Thoracic aorta (tissue), 2 donors: ENCODE measurements at places on chromosomes 12 and 14. TPM values are rescaled to one million over a fixed set of nuclear protein-coding genes. Genes with fewer than 3 reads are reported as not detected.

DNA sequence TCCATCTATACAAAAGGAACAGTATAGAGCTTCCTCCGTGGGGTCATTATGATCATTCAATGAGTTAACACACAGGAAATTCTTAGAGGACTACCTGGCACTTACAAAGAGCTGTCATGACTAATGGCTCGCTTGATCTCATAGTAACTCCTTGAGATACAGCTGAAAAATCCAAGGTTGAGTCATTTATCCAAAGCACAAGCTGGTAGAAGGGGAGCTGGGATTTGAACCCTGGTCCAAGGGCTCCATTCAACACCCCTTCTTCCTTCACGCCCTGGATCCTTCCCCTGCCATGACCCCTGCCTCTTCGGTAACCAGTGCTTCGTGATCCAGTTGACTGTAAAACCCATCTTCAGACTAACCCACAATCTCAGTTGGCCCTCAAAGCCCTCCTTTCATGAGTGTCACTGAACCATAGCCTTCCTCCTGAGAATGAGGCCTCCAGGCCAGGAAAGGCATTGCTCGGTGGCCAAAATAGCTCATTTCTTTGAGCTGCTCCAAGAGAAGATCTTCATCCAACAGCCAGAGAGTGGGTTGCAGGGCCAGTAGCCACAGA lies 7.8 kb downstream of the ZFP36L1 start:
- no peak for DNase-seq

DNA sequence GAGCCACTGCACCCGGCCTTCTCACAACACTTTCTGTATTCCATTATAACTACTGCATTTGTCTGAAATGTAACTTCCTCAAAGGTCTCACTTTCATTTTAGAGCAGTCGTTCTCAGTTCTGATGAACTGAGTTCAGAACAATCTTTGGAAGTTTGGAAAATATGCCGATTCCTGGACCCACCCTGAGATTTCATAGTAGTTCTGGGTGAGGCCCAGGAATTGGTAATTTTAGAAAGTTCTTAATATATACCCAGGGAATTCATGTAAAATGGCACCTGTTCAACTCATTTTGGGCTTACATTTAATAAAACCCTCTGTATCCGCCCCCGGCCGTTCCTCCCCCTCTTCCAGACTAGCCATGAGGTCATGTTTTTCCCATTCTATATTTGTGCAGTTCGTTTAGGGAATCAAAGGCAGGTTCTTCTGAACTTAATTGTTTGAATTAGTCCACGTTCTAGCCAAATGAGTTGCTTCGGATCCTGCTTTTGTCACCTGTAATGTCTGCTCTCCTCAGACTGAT lies 5.9 kb downstream of the GSG1 start:
- DNase-seq, result no peak

GRCh38 chr12:47360771-47361388 lies 281.1 kb upstream of the AMIGO2 start:
- DNase-seq, result no peak

DNA sequence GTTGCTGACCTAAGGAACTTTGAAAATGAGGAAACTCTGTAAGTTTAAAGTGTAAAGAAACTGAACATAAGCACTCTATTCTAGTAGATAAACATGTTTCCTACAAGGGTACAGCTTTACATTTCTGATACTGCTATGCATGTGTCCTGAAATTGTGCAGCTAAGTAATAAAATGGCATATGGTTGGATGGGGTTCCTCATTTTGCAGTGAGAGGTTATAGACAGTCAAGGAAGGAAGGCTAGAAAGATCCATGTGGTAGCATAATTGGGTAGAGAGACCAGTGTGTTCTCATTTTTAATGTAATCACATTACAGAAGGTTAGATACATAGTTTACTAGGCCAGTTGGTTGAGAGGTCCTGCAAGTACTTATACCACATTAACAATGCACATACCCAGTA lies 477.0 kb downstream of the TMEM121 start:
- DNase-seq, result no peak

DNA sequence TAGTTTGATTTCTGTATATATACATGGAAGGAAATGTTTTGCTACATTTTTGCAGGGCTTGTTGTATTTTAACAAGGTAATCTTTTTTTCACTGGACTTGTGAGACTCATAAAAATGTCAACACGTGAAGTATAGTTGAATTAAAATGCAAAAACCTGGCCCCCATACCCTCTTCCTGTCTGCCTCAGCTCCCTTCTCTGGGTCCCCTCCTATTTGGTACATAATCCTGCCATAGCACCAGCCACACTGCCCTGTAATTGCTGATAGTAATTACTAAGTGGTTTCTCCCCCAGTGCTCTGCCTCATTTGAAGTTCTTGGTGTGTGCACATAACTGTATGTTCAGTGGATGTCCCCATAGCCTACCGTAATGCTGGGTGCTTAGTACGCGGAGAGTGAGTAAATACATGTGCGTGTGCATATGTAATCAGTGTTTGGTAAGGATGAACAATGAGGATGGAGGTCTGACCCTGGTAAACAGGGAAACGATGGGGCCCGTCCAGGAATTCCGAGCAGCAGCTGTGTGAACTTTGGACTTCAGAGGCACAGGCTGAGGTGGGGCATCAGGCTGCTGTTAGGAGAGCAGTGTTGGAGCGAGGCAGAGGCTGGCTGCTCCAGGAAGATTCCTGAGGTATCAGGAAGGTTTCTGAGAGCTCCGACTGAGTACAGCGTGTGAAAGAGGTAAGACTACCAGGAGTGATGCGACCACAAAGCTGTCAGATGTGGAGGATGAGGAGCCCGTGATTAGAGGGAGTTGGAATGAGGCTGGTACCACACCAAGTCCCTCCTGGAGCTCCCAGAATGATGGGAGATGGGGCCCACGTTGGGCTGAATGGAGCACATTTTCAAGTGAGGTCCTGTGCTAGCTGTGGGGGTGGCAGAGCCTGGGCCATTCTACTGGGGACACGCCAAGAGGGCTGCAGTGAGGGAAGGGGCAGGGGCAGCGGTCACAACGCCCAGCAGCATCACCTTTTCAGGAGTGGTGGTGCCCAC lies 106.8 kb downstream of the PELI2 start:
- no peak for DNase-seq

DNA sequence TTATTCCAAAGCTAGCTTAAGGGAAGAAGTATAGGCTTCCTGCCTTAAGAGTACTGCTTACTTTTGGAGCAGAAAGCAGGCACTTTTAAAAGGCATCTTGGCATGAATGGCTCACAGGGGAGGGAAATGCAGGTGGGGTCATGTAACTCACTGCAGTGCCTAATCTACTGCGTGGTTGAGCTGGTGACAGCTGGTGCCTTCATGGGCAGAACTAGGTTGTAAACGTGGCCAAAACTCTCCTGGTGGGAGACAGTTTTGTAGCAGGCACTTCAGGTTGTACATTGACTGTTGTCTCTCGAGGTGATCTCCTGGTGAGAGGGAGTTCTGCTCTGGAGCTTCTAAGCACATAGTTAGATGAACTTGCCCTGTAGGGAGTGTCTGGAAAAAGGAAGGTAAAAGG lies 962.5 kb downstream of the DIO2 start:
- no peak for DNase-seq

GRCh38 chr12:68501226-68501625 lies 109.5 kb upstream of the RAP1B start:
- DNase-seq, result no peak

GRCh38 chr12:728781-729180 lies 23.6 kb upstream of the WNK1 start:
- no peak for DNase-seq

DNA sequence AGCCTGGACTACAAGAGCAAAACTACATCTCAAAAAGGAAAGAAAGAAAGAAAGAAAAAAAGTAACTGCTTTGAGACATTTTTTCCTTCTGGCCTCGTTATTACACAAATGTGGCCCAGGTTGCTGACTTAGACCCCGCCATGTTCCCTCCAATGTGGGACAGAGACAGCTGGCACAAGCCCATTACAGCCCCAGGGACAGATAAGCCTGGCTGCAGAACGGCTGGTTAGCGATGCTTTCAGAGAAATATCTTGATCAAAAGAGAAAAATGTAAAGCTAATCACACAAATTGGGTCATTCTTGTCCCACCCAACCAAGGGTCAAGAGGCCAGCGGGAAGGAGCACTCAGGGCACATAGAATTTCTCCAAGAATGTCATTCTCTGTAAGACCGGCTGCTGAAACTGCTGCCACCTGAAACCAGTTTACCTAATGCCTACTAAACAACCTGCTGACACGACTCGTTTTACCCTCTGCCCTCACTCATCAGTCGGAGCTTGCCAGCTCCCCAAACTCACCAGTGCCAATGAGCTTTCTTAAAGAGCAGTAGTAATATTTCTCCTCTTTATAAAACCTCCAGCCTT lies 63.1 kb downstream of the TNFAIP2 start:
- no peak for DNase-seq

- no peak for DNase-seq
Measured at GRCh38 chr14:30153717-30154116, 226.1 kb upstream of the PRKD1 start.

DNA sequence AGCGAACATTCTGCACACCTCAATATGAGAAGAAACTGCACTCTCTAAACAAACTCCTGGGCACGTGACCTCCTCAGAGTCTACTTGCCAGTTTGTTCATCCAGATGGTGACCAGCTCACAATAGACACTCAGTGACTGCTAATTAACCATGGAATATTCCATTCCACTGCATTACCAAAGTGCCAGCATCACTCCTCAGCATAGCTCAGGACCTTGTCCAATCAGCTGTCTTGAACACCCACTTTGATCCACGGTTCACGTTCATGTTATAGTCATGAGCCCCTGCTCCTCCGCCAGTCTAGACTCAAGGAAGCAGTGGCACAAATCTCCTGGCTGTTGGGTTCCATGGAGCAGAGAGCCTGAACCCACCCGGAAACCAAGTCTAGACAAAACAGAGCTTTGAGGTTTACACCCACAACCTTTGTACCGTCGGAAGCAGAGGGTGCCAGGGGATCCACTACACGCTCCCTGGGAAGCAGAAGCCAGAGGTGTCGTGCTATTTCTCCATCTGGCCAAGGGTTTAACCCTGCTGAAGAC lies 285.3 kb downstream of the ZFP36L1 start:
- DNase-seq, result no peak

- DNase-seq, result no peak
Measured at GRCh38 chr14:76391981-76392690, 16.2 kb downstream of the ESRRB start.

GRCh38 chr12:75848431-75848925 lies 183.1 kb downstream of the PHLDA1 start:
- no peak for DNase-seq

The CYP46A1 gene
- 0.68 TPM for total RNA-seq

The ACVRL1 gene
- total RNA-seq, result 90.2 TPM

The AVPR1A gene
- 4.3 TPM for total RNA-seq

The GRIP1 gene
- 0.28 TPM for total RNA-seq

The NR1H4 gene
- not detected for total RNA-seq
